T-cell (primary cell): ENCODE measurements at places on chromosomes 5 and 9. TPM values are rescaled to one million over a fixed set of nuclear protein-coding genes. Genes with fewer than 3 reads are reported as not detected.

DNA sequence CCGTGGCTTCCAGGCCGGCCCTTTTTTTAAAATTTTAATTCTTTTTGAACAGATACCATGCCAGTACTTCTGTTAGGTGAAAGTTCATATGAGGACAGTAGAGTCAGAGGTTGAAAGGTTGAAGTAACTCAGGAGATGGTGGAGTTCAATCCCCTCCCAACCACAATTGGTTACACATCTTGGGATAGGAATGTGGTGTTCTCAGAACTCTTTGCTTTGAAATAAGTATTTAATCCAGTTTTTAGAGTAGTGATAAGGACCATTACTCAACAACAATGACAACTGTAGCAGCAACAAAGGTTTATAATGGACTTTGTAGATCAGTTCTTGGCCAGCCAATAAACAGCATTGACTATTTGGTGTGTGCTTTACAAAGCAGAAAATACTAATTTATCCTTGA lies 116.0 kb downstream of the ARHGAP26 start:
- H3K27ac ChIP-seq: no peak overlapping the region
- H3K36me3 ChIP-seq: peaks cover 2% of the 10 kb centered on the region
- no peaks in the 10 kb centered on the region for H3K27me3 ChIP-seq
- H3K4me3 ChIP-seq: no peak overlapping the region

DNA sequence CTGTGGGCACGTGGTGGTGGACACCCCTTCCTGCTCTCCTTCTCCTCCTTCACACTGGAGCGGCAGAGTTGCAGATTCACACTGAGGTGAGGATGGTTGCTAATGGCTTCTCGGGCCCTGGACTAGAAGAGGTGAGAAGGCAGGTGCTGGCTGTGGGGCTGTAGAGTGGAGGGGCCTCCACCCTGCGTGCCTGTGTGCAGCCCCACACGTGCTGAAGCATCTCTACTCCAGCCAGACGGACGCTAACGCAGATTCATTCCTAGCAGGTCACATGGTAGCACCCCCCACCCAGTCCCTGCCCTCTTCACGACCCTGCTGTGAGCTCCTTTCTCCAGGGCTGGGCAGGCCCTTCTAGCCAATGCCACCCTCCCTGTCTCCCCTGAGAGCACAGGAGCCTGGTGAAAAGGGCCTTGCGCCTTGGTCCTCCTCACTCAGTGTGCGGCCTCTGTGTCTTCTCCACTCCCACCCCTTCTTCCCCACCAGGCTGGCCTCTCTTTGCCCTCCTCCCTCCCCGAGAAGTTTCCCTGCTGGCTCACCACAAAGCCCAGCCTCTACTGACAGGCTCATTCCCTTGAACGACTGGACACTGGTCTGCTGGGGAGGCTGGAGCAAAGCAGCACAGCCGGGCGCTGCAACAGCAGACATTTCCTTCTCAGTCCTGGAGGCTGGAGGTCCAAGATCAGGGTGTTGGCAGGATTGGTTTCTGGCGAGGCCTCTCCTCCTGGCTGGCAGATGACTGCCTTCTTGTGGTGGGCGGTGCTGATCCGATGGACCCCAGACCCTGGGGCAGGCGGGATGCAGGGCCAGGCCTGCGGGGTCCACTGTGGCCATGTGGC lies 14.2 kb downstream of the CACNA1B start:
- H3K27ac ChIP-seq: no peak overlapping the region
- no peaks in the 10 kb centered on the region for H3K36me3 ChIP-seq
- peaks cover 5% of the 10 kb centered on the region for H3K27me3 ChIP-seq
- no peaks in the 10 kb centered on the region for H3K4me1 ChIP-seq

DNA sequence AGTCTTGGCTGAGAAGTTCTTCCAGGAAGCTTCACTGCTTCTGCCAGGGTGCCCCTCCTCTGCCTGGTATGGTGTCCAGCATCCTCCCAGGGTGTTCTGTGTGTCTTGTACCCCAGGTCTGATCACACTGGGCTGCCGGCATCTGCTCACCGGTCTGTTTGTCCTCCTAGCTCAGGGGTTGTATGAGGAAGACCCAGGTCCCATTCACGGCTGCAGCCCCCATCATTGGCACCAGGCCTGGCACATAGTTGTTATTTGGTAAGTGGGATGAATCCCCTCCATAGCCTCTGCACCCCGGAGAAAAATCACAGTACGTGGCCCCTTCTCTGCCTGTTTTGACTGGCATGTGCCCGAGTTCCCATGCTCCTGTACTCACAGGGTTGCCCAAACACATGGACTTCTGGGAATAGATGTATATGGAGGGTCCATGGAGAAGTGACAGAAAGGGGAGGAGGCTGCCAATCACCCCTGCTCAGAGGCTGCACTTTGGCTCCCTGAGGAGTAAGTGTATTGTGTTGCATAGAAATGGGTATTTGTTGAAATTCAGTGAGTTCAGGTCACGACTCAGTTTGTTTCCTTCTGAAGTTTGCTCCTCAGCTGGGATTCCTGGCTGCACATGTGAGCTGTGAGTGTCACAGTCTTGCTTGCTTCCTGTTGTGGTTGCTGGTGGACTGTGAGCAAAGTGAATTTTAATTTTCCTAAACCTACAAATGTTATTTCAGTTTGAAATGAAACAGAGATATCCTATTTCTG lies 96.2 kb downstream of the HSPA4 start:
- no peak for DNase-seq
- H3K27ac ChIP-seq: no peak overlapping the region
- no peaks in the 10 kb centered on the region for H3K36me3 ChIP-seq
- peaks cover 11% of the 10 kb centered on the region for H3K4me1 ChIP-seq
- H3K27me3 ChIP-seq: peaks cover 7% of the 10 kb centered on the region
- no peak overlapping the region for H3K4me3 ChIP-seq

DNA sequence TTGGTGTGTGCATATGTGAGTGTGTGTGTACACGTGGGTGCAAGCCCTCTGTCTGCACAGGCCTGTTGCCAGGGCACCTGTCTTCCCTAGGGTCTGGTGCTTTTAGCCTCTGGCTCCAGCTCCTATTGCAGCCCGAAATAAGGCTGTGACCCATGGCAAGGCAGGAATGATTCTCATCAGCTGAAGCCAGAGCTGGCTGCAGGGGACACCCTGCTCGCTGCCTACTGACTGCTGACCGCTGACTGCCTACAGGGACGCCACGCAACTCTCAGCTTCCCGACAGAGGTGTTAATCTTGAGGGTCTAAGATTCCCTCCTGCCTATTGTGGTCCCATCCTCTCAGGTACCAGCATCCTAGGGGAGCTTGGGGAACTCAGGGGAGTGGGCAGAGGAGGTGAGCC lies at the start of gene MYOZ3:
Gene MYOZ3, plus strand, starts transcription at position 166 of the 400 bp plus-strand sequence. CDS start 1,691 bp downstream, outside the sequence.
- no peaks in the 10 kb centered on the region for H3K36me3 ChIP-seq
- no peak within 1 kb of the TSS for H3K4me3 ChIP-seq
- no peak within 1 kb of the TSS for H3K27ac ChIP-seq
- no peak for DNase-seq
- H3K4me1 ChIP-seq: peaks cover 10% of the 10 kb centered on the region

- no peak overlapping the region for H3K27ac ChIP-seq
- no peaks in the 10 kb centered on the region for H3K27me3 ChIP-seq
- H3K4me1 ChIP-seq: peaks cover 6% of the 10 kb centered on the region
- DNase-seq: no peak
- no peak overlapping the region for H3K4me3 ChIP-seq
Observed at GRCh38 chr5:40428126-40428525, 251.6 kb upstream of the PTGER4 start.

- no peaks in the 10 kb centered on the region for H3K4me1 ChIP-seq
- no peaks in the 10 kb centered on the region for H3K36me3 ChIP-seq
- H3K27ac ChIP-seq: no peak overlapping the region
- DNase-seq: no peak
- H3K4me3 ChIP-seq: no peak overlapping the region
- no peaks in the 10 kb centered on the region for H3K27me3 ChIP-seq
Observed at GRCh38 chr9:9498846-9499245, 1114.0 kb downstream of the PTPRD start.

DNA sequence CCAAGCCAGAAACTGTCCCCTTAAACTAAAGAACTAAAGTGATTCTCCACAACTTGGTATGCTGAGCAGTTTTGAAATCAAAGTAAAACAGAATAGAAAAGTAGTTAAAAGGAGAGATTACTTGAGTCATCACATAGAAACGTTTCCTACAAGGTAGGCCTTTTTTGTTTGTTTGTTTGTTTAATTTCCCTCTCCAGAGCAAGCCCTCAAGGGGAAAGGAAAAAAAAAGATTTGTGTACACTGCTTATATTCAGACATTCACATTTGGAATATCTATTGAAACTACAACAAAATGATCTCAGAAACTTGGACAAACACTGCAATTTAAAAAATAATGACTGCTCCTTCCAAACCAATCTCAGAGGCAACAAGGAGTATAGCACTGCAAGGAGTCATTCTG lies 304.7 kb upstream of the NREP start:
- H3K27me3 ChIP-seq: no peaks in the 10 kb centered on the region
- H3K4me3 ChIP-seq: no peak overlapping the region
- no peaks in the 10 kb centered on the region for H3K36me3 ChIP-seq
- DNase-seq: no peak
- no peaks in the 10 kb centered on the region for H3K4me1 ChIP-seq
- H3K27ac ChIP-seq: no peak overlapping the region

Gene ENTPD2
- not detected for total RNA-seq

Gene NR2F1
- total RNA-seq: not detected

Gene MLANA
- total RNA-seq: not detected
